Naive thymus-derived CD8-positive, alpha-beta T cell (primary cell): ENCODE measurements at places on chromosomes 6 and 20.

- H3K4me1 ChIP-seq: no peaks in the 10 kb centered on the region
- H3K36me3 ChIP-seq: no peaks in the 10 kb centered on the region
- no peak overlapping the region for H3K4me3 ChIP-seq
- H3K27ac ChIP-seq: no peak overlapping the region
Measured at GRCh38 chr6:126540161-126540560, 200.2 kb downstream of the CENPW start.

GRCh38 chr6:44805238-44805846, 417.8 kb downstream of the CDC5L start:
- H3K4me1 ChIP-seq: peaks cover 20% of the 10 kb centered on the region
- no peak overlapping the region for H3K4me3 ChIP-seq
- H3K27me3 ChIP-seq: no peaks in the 10 kb centered on the region
- peaks cover 8% of the 10 kb centered on the region for H3K36me3 ChIP-seq
- H3K27ac ChIP-seq: no peak overlapping the region

- peaks cover 56% of the 10 kb centered on the region for H3K36me3 ChIP-seq
- H3K27me3 ChIP-seq: no peaks in the 10 kb centered on the region
- no peak for DNase-seq
- H3K4me3 ChIP-seq: peak overlapping the region; percentile 55
Measured at GRCh38 chr6:154234019-154234772, 122.4 kb downstream of the IPCEF1 start.

DNA sequence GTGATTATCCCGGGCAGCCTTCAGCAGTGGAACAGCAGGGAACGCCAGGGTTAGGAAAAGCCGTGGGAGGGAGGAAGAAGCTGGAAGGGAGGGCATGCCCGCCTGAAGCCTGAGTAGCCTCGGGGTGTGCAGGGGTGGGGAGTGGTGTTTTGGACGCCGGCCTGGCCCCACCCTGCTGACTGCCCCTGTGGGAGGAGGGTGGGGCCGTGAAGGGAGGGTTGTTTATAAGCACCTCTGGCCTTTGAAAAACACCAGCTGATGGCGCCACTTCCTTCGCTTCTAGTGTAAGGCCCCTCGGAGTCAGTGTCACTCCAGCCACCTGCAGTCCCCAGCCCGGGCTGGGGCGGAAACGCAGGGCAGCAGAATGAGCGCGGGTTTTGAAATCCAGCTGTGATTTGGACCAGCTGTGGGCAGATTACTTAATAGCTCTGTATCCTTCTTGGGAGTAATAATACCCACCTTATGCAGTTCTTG, 52.8 kb upstream of the BMP6 start:
- H3K27me3 ChIP-seq: peaks cover 5% of the 10 kb centered on the region
- H3K27ac ChIP-seq: no peak overlapping the region
- DNase-seq: no peak
- H3K4me3 ChIP-seq: no peak overlapping the region
- H3K4me1 ChIP-seq: no peaks in the 10 kb centered on the region

- H3K36me3 ChIP-seq: no peaks in the 10 kb centered on the region
- H3K4me1 ChIP-seq: no peaks in the 10 kb centered on the region
- H3K27ac ChIP-seq: no peak overlapping the region
- DNase-seq: no peak
- H3K4me3 ChIP-seq: no peak overlapping the region
- H3K27me3 ChIP-seq: peaks cover 2% of the 10 kb centered on the region
Measured at GRCh38 chr20:54596651-54597050, 121.3 kb downstream of the DOK5 start.
